NCI-H2029 treated with DMSO at 0.1 percent for 48 hours (cell line): ENCODE measurements at places on chromosomes 3 and 15.

GRCh38 chr3:42339321-42339720 is 71.1 kb downstream of the LYZL4 start:
- DNase-seq, result no peak

DNA sequence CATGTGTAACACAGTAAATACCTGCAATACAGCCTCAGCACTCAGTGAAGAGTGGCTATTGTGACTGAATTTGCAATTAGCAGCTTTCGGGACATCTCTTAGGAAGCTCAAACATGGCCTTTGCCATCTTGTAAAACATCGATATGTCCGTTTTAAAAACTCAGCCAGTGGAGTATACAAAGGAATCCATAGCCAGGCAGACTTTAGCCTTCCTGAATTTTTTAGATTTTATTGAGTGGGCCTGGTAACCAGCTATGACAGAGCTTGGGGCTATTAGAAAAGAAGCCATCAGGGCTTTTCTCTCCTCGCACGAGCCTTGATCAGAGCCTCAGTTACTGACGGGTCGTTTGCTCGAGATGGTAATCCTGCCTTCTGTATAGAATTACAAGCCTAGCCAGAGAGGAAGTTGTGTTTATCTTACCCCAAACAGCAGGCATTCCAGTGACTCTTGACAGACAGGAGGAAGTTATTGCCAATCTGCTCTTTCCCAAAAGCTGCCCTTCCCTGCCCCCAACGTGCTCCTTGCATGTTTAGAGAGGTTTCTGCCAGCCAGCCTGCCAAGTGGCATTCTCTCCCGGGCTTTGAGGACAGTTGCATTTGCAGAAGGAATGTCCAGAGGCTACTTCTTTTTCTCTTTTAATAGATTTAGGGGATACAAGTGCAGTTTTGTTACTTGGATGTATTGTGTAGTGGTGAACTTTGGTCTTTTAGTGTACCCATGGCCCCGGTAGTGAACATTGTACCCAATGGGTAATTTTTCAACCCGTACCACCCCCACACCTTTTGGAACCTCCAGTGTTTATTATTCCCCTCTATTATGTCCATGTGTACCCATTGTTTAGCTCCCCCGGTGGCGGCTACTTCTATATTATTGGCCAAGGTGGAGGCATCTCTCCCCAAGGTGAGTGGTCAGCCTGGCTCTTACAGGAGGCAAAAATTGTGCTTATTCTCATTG is 40.6 kb downstream of the ITPR1 start:
- DNase-seq, result no peak

GRCh38 chr3:100306695-100307094 is 27.9 kb upstream of the NIT2 start:
- no peak for DNase-seq

- no peak for DNase-seq
Observed at GRCh38 chr3:162041622-162042021, 545.0 kb downstream of the OTOL1 start.

GRCh38 chr3:174618368-174619080 is 240.6 kb upstream of the NAALADL2 start:
- DNase-seq, result no peak

- DNase-seq, result no peak
Observed at GRCh38 chr15:52161406-52161966, 29.7 kb downstream of the GNB5 start.

GRCh38 chr3:124467980-124468902 is 262.0 kb upstream of the UMPS start:
- DNase-seq, result peak; percentile 52

DNA sequence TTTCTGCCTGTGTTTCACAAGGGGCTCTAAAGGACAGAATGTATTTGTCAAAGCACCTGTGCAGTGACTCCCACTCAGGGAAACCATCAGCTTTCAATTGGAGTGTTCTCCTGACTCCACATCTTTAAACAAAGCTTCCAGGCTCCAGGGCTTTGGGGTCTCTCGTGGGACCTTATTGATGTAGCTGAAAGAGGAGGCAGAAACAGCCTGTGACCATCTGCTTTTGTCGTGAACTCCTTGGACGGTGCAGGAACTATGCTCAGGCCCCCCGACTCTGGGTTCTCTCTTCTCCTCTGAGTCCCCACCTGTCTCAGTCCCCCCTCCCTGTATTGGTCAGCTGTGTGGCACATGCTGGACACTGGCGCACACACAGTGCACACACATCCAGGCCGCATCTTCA is 486.8 kb downstream of the GABRG3 start:
- DNase-seq, result no peak

GRCh38 chr15:92576597-92577200 is 78.9 kb downstream of the FAM174B start:
- no peak for DNase-seq

GRCh38 chr3:128321418-128321817 is 145.3 kb downstream of the DNAJB8 start:
- DNase-seq, result no peak

DNA sequence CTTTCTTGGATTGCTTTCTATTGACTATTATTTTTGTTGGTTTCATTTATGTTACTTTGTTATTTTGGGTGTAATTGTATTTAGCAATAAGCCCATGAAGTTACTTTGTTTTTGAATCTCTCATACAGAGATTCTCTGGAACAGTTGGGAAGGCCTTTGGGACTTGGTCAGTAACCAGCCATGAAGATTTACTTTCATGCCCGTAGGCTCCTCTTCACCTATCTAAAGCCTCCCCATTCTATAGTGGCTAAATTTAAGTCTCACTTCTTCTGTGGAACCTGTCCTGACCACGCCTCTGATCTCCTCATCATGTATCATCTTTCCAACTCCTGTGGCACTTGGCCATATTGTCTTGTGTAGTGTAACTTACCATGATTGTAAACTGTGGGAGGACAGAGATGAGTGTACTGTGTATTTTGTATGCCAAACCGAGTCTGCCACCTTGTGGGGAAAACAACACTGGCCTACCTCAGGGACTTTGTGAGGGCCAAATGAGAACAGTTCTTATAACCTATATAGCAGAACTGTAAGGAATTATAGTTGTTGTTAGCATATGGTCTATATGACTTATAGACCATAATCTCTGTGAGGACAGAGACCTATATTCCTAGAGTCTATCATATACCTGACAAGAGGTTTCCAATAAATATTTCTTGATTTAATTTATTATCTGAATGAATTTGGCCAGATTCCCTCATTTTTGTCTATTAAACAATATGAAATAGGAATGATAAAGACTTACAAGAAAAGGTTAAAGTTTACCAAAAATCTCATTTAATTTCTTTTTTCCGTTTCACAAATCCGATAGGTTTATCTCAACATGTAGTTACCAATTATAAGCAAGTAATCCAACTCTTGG is 75.0 kb downstream of the STARD9 start:
- peak; percentile 22 for DNase-seq

GRCh38 chr15:44231842-44232241 is 36.8 kb upstream of the FRMD5 start:
- DNase-seq, result no peak

GRCh38 chr3:65438096-65438495 is 600.6 kb downstream of the MAGI1 start:
- DNase-seq, result no peak

GRCh38 chr3:123790254-123791072 is 93.7 kb downstream of the MYLK start:
- no peak for DNase-seq

GRCh38 chr3:45480218-45480617 is 91.8 kb downstream of the LARS2 start:
- no peak for DNase-seq

GRCh38 chr15:59696332-59696731 is 7.2 kb upstream of the BNIP2 start:
- no peak for DNase-seq

- DNase-seq, result peak; percentile 44
Observed at GRCh38 chr15:57684491-57685151, 21.9 kb upstream of the POLR2M start.

GRCh38 chr3:33980252-33980651 is 181.8 kb downstream of the PDCD6IP start:
- DNase-seq, result peak; percentile 69

- no peak for DNase-seq
Observed at GRCh38 chr3:61743686-61744242, 182.4 kb downstream of the PTPRG start.

DNA sequence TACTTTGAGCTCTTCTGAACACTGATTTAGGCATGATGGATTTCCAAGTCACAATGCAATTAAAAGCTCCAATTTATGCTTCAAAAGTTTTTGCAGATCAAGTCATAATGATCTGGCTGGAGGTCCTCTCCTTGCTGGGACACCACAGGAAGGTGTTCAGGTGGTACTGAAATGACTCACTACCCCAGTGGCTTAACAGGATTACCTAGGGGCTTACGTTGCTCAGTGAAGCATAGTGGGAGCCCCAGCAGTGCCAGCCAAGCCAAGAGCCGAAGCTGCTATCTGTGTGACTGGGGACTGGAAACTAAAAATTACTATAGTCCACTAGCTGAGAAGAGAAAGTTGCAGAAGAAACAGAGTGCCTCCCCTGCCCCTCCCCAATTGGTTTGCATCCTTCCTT is 110.1 kb upstream of the LPP start:
- no peak for DNase-seq

DNA sequence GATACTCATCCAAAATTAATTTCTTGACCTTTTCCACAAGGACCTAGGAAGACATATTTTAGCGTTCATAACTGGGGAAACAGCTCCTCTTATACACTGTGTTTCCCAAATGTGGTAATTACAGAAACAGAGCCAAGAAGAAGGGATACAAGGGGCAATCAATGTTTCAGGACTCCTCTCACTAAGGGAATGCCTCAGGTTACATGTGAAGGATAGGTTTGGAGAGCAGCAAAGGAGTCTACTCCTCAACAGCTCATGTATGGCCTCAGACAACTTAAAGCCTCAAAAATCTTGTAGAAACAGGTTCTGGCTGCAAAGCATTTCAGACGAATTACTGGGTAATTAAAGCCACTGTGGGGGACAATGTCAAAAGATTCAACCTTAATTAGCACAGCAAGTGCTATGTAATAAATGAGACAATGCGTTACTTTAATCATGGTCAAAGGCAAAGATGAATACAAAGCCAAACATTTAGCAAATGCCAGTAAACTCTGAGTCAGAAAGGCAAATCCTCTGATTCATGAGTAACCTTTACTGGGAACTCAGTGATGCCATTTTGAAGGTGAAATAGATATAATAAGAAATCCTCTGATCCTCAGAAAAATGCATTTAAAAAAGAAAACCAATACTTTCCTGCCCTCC is 1111.2 kb downstream of the TUSC7 start:
- no peak for DNase-seq

DNA sequence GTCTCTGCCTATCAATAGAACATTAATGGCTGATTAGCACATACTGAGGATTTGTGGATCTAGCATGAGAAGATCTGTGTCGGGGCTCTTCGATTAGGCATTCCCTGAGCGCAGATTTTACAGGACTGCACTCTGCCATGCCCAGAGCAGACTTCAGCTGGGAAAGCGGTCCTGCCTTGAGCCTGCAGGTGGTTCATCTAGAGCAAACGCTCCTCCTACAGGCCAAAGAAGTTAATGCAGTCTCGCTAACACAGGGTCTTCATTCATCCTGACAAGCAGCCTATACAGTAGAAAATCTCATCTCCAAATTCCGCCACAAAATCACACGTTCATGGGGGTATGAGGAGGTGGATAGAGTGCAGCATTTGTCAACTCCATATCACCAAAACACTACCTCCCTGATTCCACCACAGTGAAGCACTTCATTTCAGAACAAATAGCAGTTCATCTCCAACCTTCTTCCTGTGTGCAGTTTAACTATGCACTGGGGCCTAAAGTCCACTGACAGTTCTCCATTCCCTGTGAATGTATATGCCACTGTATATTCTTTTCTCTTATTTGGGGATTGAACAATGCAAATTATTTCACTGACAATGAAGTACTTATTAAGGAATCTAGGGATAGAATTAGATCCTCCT is 405.8 kb downstream of the IGSF11 start:
- DNase-seq, result peak; percentile 80

DNA sequence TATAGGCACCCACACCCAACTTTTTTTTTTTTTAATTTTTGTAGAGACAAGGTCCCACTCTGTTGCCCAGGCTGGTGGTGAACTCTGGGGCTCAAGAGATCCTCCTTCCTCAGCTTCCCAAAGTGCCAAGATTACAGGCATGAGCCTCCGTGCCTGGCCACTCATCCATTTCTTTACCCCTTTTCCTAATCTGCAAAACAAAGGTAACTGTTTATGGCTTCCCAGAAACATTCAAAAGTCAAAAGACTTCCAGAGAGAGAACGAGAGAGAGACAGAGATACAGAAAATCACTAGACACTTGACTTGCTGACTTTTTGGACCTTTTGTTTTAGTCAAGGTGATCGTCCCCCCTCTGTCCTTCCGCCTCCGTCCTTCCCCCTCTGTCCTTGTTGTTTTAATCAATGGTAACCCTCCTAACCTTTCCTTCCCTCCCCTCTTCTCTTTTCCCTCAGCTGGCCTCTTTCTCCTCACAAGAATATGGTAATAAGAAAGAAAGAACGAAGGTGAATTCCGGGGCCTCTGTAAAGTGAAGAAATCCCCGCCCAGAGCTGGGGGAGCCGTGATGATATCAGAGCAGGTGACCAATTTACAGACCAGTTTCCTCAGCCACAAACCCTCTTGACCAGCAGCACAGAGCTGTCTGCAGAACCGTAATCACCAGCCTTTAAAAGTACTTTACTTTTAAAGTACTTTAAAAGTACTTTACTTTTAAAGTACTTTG is 21.9 kb downstream of the KLHL6 start:
- no peak for DNase-seq

GRCh38 chr3:165462636-165463334 is 266.6 kb upstream of the SLITRK3 start:
- no peak for DNase-seq

DNA sequence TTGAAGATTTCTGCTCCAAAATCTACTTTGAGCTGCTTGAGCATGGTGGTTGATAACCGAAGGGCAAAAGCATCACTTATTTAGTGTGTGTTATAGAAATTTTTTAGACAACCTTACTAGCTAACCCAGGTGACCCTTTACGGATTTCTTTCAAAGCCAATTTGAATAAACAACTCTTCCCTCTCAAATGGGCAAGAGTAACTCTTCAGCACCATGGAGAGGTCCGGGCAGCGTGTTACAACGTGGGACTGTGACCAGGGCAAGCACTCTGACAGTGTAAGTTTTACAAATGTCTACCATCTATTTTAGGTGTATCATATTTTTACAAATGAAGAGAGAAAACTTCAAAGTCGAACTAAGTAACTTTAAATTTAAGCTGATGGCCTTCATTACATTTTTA is 471.8 kb downstream of the MFSD1 start:
- no peak for DNase-seq

- no peak for DNase-seq
Observed at GRCh38 chr3:56314842-56315241, 153.4 kb downstream of the ERC2 start.

GRCh38 chr3:9503283-9503682 is 50.3 kb downstream of the LHFPL4 start:
- peak; percentile 55 for DNase-seq

GRCh38 chr3:2246873-2247648 is 148.4 kb downstream of the CNTN4 start:
- DNase-seq, result no peak

- DNase-seq, result no peak
Observed at GRCh38 chr3:11084677-11085076, 69.6 kb upstream of the HRH1 start.
